ENCODE measurements at places on chromosomes 6 and 20.

- no peak for DNase-seq
Measured at GRCh38 chr6:155026022-155026705, 31.0 kb downstream of the TIAM2 start.

- DNase-seq = no peak
Measured at GRCh38 chr6:116040993-116041392, 19.7 kb downstream of the FRK start.

- peak; percentile 20 for DNase-seq
Measured at GRCh38 chr20:37564388-37565133, 36.9 kb upstream of the BLCAP start.

GRCh38 chr20:31966991-31967655 is 828 bp upstream of the XKR7 start:
- no peak for DNase-seq

- DNase-seq = no peak
Measured at GRCh38 chr20:56985066-56985685, 281.3 kb downstream of the BMP7 start.

DNA sequence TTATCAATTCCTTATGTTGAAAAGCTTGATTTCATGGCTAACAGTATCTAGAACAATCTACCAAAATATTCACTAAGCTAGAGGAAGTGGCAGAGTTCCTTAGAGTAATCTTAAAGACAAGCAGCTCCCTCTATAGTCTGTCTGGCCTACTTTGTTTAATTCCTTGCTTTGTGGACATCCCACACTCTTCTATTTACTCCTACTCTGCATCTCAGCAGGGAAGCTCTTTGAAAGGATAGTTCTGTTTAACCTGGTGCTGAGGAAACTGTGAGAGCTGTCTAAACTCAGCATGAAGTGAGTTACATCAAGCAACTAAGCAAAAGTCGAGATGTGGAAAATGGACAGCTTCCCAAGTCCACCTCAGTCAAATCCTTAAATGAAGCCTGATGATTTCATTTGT is 4.3 kb downstream of the REV3L start:
- no peak for DNase-seq

GRCh38 chr20:45461225-45461624 is 8.3 kb upstream of the WFDC2 start:
- DNase-seq = no peak

GRCh38 chr20:9066191-9066590 is 2.7 kb upstream of the PLCB4 start:
- peak; percentile 33 for DNase-seq

GRCh38 chr6:168004945-168005344 is 7.5 kb downstream of the KIF25 start:
- DNase-seq = no peak

DNA sequence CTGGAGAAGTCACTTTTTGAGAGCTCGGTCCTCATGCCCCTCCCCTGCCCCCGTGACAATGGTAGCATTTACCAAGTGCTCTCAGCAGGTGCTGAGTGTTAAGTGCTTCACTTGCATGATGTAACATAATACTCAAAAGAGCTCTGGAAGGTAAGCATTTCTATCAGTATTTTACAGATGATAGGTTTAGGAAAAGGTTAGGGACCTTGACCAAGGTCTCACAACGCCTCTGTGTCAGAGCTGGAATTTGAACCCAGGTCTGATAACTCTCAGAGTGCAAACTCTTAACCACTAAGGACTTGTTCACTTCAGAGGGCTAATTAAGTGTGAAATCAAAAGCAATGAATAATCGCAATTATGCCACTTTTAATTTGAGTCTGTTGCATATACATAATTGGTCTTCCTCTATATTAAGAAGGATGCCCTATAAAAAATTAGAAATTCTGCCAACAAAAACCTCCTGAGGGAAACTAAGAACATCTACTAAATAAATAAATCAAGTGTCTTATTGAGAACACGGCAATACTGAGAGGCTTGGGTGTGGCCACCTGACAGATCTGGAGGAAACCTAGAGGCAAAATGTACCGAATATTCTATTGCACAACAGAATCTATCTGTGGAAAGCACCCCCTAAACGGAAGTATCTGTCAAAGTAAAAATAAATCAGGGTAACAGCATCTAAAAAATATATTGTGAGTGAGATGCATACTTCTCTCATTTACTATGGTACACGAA is 109.8 kb downstream of the BACH2 start:
- DNase-seq = no peak

DNA sequence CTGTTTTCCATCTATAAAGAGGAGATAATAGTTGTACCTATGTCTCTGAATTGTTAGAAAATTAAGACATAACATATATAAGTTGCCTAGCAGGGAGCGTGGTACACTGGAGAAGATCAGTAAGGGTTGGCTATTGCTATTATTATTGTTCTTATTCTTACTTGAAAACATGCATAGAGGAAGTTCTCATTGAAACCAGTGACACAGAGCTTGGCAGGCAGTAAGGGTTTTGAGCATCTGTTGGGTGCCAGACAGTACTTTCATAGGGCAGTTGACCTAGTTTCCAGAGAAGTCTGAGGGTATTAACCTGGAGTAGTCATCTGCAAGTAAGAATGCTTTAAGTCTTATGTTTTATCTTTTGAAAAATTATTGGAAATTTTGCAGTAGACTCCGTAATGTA is 13.3 kb upstream of the SGK1 start:
- DNase-seq = no peak

DNA sequence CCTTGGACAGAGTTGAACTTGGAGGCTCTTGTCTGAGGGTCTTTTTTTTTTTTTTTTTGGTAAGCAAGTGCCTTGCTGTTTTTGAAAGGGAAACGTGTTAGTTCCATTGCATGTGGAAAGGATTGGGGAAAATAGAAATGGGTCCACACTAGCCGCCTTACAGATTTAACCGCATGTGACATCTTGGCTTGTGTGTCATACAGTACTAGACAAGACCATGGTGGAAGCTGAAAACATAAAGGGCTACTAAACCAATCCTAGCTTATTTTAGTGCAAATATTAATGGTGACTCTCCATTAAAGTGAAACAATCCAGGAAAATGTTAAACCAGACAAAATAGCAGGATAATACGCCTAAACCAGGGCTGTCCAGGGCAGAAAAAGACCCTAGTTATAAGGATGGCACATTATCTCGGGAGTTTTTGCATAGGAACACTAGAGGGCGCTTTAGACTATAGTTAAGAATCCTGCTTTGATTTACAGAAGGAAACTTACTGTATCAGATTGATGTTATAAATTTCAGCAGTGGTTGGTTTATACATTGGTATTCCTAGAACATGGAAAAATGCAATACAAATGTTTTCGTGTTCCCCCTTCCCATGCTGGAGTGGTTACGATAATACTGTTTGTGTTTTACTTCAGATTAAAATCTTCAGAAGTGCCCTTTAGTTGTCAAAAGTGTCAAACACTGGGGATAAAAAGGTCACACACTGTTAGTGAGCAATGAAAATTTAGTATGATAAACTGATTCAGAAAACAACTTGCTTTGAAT is 59.8 kb upstream of the DEK start:
- DNase-seq = peak; percentile 50

- DNase-seq = peak; percentile 16
Measured at GRCh38 chr20:57092112-57092899, 174.1 kb downstream of the BMP7 start.

DNA sequence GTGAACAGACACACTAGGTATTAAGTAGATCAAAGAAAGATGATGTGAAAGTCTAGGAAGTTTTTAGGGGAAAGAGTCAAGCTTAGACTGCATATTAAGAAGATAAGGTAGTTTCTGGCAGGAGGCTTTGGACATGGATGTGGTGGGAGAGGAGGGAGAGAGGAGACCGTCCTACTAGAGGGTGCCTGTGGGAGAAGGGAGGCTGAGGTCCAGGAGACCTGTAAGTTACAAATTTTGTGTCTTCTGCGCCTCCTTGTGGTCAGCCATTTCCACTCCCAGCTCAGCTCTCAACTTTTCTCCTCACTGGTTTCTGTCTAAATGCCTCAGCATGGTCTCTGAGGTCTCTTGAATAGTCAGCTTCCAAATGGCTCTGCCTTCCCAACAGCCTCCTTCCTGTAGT is 193.5 kb downstream of the UNC5CL start:
- no peak for DNase-seq

- DNase-seq = peak; percentile 36
Measured at GRCh38 chr20:7703551-7703961, 236.7 kb downstream of the HAO1 start.

DNA sequence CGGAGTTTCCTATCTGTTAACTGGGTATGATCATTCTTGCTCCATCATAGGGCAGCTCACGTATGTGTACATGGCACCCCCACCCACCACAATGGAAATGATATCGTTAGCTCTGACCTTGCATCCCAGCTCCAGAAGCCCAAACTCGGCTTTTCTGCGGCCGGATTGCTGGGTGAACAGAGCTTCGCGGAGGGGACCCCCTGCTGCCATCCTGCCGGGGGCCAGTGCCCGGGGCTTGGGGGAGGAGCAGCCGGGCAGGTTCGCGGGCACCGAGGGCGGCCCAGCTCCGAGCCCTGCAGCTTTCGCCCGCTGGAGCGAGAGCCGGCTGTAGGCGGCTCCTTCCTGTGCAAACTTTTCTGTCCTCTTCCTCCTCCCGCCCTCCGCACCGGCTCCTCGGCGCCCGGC is 24.9 kb upstream of the FUCA2 start:
- DNase-seq = no peak

DNA sequence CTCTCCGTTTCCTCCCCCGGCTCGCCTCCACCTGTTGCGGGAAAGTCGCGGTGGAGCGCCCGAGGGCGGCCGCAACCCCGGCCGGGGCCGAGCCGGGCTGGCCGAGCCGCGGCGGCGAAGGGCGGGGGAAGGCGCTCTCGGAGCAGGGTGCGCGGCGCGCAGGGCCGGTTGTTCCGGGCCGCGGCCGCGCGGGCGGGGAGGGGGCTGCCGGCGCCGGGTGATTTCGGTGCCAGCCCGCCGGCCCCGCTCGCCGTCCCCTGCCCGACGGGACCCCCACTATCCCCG is 235 bp downstream of the MAP7 start:
- DNase-seq = no peak

- no peak for DNase-seq
Measured at GRCh38 chr20:9531581-9531980, 17.2 kb downstream of the LAMP5 start.

DNA sequence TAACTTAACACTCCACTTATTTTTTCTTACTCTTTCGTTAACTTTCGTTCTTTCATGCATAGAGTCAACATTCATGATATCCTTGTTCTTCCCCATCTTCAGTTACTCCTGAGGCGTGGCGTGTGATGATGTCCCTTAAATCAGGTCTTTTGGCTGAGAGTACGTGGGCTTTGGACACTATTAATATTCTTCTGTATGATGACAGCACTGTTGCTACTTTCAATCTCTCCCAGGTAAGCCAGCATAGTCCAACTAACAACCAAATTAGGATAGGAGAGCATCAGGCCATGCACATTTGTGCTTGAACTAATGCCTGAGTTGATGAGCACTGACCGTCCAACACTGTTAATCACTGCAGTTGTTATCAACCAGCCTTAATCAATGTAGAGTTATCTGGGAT is 119.6 kb downstream of the TMEM242 start:
- DNase-seq = no peak

DNA sequence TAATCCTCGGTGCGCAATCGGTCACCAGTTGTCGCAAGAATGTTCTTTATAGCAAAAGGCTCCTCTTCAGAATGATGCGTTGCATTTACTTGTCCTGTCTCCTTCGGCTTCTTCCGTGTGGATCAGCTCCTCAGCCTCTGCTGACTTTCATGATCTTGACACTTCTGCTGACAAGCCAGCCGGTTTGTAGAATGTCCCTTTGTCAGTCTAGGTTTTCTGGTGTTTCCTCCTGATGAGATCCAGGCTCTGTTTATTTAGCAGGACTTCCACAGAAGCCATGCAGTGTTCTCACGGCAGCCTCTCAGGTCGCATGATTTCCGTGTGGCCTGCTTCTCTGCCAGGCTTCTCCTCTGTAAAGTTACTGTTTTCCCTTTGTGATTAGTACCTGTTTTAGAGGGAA is 66.9 kb downstream of the STX11 start:
- no peak for DNase-seq

DNA sequence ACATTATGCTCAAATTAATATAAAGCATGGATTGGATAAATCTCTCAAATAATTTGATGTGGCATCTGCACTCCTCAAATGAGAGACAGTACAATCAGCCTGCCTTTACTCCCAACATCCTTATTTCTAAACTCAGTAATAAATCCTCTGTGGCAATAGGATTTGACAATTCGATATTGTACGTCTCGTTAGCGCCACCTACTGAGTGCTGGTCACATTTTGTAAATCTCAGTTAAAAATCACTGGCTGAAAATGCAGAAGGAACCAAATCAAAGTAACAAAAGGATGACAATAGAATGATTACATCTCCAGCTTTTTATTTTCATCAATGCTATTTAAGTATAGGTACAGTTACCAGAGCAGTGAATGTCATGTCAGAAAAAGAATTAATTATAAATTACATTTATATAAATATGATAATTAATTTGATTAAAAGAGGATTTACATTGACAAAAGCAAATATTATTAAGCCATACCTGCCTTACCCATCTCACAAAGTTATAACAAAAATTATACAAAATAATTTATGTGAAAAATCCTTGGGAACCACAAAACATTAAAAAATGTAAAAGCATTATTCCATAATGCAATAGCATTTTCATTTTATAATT is 20.2 kb upstream of the GJE1 start:
- DNase-seq = peak; percentile 54

DNA sequence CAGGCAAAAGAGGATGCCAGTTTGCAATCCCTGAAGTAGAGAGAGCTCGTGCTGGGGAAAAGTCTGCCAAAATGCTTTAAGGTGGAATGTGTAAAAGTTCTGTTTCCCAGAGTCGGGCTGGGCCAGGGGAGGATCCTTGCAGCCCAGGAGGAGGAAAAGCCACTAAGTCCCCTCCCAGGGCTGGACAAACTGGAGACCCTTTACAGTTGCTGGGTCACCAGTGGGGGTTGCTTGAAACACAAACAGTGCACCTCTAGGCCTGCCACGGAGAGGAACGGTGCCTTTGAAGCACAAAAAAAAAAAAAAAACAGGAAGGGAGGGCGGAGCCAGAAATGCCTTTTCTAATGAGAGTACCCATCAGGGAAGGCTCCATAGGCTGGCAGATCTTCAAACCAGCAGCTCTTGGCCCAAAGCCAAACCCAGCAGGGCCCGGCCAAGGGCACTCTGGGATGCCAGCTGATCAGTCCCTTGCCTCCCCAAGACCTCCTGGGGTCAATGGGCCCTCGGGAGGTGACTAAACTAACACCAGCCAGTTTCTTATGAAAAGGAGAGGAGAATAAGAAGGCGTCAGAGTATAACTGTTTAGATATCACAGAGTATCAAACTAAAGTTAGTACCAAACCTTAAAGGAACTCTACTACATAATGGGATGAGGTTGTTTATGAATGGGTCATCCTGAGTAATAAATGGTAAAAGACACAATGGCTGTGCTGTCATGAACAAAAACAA is 23.7 kb downstream of the HLA-A start:
- DNase-seq = no peak

- no peak for DNase-seq
Measured at GRCh38 chr6:130296854-130297253, 69.0 kb upstream of the TMEM200A start.

GRCh38 chr6:92748131-92748530 is 671.2 kb downstream of the EPHA7 start:
- no peak for DNase-seq

GRCh38 chr6:111989743-111990142 is 64.2 kb upstream of the CCN6 start:
- no peak for DNase-seq
